T1000 (cell line): ENCODE measurements at places on chromosomes 2 and 18.

GRCh38 chr2:24210106-24210455 is 35.2 kb downstream of the FAM228A start:
- no peak for DNase-seq

GRCh38 chr18:73621091-73621490 is 526.5 kb downstream of the FBXO15 start:
- DNase-seq: no peak

- DNase-seq: no peak
Observed at GRCh38 chr2:45637440-45637839, 14.0 kb upstream of the PRKCE start.

- no peak for DNase-seq
Observed at GRCh38 chr2:228927028-228928010, 343.8 kb downstream of the PID1 start.

- no peak for DNase-seq
Observed at GRCh38 chr2:6410313-6410712, 455.4 kb downstream of the CMPK2 start.

- no peak for DNase-seq
Observed at GRCh38 chr2:61722318-61722717, 131.5 kb downstream of the FAM161A start.

DNA sequence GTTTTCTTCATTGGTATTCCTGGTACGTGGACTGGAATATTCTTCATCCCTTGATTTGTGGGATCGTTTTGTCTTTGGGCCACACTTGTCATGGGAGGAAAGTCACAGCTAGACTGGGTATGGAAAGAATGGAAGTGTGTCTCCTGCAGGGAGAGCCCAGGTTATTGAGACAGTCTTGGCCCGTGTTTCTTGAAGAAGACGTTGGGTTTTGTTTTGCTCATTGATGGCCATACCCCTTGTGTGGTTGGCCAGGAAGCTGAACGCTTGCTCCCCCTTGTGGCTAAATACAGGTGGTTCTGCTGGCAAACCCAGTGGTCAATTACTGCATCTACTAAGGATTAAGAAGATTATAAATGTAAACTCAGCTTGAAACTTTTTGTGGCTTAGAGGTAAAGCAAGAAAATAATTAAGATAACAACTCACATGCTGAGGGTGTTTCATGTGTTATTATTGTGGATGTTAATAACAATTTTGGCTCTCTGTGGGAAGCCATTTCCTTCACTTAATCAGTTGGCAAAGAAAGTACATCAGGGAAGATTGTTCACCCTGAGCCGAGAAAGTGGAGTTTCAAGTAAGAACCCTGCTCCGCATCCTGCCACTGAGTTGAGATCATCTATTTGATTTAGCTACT is 91.8 kb downstream of the NEDD4L start:
- DNase-seq: no peak

- no peak for DNase-seq
Observed at GRCh38 chr2:23867449-23867848, 59.5 kb downstream of the ATAD2B start.

- DNase-seq: no peak
Observed at GRCh38 chr2:235930701-235931100, 237.5 kb downstream of the GBX2 start.

- DNase-seq: no peak
Observed at GRCh38 chr2:120526047-120526562, 180.2 kb downstream of the INHBB start.

GRCh38 chr2:60517446-60517845 is 36.0 kb downstream of the BCL11A start:
- no peak for DNase-seq

- no peak for DNase-seq
Observed at GRCh38 chr2:159872353-159872752, 74.3 kb upstream of the CD302 start.

DNA sequence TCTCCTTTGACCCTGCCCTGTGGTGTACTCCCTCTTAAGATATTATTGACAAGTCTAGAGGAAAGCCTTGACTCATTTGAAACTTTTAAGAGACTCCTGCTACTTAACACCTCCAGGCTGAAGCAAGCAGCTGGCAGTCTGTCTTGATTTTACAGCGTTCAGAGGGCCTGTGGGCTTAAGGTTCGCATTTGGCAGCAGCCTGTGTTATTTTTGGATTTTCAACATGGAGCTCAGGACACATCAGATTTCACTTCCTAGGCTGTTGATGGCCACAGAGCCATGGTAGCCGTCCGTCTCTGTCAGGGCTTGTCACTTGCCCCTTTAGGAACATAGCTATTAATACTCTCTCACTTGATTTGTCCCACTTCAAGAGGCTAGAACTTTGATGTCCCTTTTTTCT is 73.6 kb downstream of the VWA3B start:
- DNase-seq: no peak

DNA sequence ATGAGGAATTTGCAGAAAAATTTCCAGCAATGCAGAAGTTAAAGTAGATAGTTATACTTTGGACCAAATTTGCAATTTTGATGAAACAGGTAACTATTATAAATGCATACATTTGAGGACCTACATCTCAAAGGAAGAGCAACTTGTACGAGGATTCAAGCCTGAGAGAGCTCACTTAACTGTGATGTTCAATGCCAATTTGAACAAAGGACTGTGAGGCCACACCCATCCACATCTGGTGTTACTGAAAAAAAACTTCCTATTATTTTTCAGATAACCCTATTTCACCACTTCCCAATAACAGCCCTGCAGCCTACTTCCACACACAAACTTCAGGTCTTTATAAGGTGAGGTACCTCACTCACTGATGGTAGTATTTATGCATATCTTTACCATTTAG is 203.5 kb upstream of the NABP1 start:
- DNase-seq: no peak

- DNase-seq: no peak
Observed at GRCh38 chr2:101398116-101398821, 11.0 kb upstream of the CREG2 start.

GRCh38 chr2:25587361-25587760 is 86.0 kb downstream of the DTNB start:
- no peak for DNase-seq

GRCh38 chr18:907115-907884 is 2.6 kb downstream of the ADCYAP1 start:
- no peak for DNase-seq

DNA sequence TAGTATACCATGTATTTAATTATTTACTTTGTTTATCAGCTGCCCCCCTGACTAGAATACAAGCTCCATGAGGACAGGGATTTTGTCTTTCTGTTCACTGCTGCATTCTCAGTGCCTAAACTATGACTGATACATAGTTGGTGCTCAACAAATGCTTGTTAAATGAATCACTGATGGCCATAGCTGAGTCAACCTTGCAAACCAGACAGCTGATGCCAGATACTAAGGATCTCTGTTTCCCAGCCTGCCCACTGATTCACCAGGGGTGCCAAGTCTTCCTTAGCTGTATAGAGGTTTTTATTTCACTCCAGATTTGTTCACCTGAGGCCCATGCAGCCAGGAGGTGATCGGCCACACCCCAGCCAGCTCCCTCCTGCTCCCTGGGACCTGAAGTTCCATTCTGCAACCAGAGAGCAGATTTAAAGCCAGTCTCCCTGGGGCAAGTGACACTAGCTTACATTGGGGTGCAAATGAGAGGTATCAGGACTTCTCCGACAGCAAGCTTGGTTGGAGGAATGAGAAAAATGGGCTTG is 92.2 kb downstream of the C1QL2 start:
- no peak for DNase-seq

DNA sequence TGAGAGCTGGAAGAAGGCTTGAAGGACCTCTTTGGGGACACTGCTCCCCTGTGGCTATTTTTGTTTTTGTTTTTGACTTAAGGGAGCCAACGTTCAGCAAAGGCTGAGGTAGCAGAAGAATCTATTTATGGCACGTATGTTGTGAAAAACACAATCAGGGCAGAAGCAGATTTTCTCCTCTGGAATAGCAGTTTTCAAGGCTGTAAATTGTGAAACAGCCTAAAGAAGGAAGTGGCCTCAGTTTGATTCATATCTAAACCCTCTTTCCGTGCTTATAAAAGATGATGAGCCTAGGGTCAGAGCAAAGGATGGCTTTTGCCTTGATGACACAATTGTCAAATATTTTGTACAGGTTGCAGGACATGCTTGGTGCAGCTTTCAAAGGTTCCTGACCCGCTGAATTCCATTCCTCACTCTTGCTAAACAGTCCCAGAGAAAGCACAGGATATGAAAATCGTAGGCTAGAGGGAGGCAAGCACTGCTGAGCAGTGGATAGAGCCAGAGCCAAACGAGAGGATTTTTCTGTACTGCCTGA is 106.2 kb upstream of the DLX2 start:
- DNase-seq: no peak

- DNase-seq: no peak
Observed at GRCh38 chr2:235000426-235001236, 48.8 kb downstream of the SH3BP4 start.

- no peak for DNase-seq
Observed at GRCh38 chr2:179322289-179322688, 57.7 kb upstream of the SESTD1 start.

- no peak for DNase-seq
Observed at GRCh38 chr2:121088251-121089165, 196.5 kb downstream of the TFCP2L1 start.

- no peak for DNase-seq
Observed at GRCh38 chr2:240146141-240146561, 5.7 kb upstream of the OTOS start.

GRCh38 chr18:4384932-4385331 is 70.2 kb downstream of the DLGAP1 start:
- DNase-seq: no peak

GRCh38 chr18:60563082-60563481 is 190.5 kb upstream of the MC4R start:
- DNase-seq: no peak

- no peak for DNase-seq
Observed at GRCh38 chr2:105929516-105929915, 184.8 kb downstream of the NCK2 start.

DNA sequence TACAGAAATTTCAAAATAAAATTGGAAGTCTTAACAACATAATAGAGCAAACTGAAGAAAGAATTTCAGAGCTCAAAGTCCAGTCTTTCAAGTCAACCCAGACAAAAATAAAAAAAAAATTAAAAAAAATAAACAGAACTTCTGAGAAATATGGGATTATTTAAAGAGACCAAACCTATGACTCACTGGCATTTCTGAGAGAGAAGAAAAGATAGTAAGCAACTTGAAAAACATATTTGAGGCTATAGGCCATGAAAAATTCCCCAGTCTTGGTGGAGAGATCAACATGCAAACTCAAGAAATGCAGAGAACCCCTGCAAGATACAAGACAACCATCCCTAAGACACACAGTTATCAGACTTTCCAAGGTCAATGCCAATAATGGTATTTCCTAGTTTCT is 167.4 kb downstream of the RNF144A start:
- DNase-seq: no peak

DNA sequence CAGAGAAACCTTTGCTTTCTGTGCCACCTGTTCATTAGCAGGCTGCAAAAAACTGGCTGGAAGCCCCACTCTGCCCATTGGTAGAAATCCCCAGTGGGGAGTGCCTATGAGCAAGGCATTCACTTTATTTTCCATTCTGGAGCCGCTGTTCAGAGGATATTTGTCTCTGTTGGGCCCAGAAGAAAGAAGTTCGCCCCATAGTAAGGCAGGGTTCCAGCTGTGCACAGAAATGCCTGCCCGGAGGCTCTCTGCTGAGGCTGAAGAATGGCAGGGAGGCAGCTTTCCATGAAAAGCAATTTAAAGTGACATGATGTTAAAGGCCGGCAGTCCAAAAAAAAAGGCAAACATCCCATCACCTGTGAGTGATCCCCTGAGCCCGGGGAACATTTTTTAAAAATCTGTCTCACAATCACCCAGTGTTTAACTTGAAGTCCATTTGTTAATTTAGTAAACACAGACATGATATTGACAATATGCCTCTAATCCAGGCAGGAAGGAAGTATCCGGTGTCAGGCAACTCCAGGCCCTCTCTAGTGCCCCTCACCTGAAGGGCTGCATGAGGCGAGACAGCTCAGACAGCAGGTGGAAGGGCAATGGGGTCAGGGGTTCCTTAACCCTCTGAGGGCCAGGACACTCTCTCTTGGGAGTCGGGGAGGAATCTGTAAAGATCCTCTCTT is 265.1 kb upstream of the SIX2 start:
- no peak for DNase-seq

- DNase-seq: no peak
Observed at GRCh38 chr18:46182633-46183358, 78.6 kb downstream of the HAUS1 start.

- DNase-seq: no peak
Observed at GRCh38 chr18:77571743-77572142, 322.1 kb downstream of the GALR1 start.

GRCh38 chr2:144505245-144505831 is 14.6 kb downstream of the ZEB2 start:
- DNase-seq: no peak

DNA sequence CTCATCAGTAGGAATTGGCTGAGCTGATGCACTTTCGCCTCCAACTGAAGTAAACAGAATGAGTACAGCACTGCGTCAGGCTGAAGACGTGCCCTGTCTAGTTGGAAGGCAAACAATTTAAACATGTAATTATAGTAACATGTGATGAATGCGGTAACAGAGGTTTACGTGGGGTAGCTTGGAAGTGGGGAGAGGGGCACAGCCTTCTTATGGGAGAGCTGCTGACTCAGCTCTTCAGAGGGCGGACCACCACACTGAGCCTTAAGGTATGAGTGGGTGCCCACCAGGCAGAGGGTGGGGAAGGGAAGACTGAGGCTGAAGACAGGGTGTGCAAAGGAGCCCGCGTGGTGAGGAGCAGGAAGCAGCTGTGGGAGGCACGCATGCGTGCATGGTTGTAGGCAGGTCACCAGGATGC is 6.2 kb upstream of the EHD3 start:
- DNase-seq: no peak

DNA sequence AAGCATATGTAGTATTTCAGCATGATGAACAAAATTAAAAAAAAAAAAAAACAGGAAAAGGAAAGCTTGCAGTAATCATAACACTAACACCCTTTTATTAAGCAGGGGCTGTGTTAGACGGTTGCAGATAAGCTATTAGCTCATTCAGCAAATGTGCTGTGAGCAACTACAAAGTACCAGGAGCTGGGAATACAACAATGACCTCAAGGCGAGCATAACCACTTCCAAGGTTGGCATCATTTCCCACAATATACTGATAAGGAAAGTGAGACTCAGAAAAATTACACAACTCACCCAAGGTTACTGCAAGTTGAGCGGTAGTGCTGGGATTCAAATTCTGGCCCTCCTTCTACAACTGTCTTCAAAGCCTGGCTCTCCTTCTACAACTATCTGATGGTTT is 38.2 kb upstream of the ACTR3 start:
- DNase-seq: no peak

DNA sequence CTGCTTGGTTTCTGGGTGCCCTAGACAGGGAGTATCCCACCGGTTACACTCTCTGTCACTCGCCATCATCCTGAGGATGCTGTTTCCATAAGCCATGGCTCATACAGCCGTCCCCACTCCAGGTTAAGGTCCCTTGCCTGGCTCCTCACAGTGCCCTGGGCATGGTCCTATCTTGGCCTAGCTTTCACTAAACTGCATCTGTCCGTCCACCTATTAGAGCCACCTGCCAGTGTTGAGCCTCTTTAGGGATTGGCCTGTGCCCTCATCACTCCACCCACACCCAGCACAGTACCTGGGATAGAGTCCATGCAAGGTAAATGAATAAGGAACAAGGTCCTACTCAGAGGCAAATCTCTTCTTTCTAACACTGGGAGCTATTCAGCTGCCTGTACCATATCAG is 320.1 kb downstream of the GBX2 start:
- DNase-seq: no peak

GRCh38 chr2:120865656-120866055 is 130.0 kb downstream of the GLI2 start:
- DNase-seq: no peak

- no peak for DNase-seq
Observed at GRCh38 chr2:74887960-74888700, 54.2 kb downstream of the HK2 start.
